Dorsolateral prefrontal cortex (tissue), 122 donors: ENCODE measurements at places on chromosomes 16 and 17.

DNA sequence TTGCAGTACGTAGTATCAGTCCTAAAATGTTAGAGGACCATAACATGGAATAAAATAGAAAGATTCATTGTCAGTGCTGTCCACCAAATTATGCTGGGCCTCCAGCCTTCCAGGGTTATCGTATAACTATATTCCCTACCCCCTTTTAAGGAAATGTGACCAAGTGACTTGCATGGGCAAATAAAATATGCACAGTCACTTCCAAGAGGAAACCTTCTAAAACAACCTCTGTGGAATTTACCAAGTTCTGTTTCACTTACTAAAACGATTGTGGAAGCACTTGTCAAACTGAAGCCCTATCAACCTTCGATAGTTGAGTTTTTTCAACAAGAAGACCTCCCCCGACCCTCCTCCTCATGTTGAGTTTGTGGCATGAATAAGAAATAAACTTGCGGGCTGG lies 345.4 kb upstream of the C16orf82 start:
- no peak for DNase-seq

DNA sequence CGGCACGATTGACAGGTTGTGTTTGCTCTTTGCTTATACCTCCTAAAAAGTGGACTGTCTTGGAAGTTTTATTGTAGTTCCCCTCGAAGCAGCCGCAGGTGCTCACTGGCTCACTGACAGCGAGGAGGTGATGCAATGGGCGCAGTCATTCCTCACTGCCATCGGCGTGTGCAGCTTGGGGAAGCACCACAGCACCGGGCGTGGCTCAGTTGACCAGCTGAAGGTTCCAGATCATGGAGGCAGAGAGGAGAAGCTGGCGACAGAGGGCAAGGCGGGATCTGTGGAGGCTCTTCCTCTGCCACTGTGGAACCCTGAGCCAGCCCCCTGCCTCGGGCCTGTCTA lies 72.1 kb upstream of the TNRC6C start:
- no peak for DNase-seq

DNA sequence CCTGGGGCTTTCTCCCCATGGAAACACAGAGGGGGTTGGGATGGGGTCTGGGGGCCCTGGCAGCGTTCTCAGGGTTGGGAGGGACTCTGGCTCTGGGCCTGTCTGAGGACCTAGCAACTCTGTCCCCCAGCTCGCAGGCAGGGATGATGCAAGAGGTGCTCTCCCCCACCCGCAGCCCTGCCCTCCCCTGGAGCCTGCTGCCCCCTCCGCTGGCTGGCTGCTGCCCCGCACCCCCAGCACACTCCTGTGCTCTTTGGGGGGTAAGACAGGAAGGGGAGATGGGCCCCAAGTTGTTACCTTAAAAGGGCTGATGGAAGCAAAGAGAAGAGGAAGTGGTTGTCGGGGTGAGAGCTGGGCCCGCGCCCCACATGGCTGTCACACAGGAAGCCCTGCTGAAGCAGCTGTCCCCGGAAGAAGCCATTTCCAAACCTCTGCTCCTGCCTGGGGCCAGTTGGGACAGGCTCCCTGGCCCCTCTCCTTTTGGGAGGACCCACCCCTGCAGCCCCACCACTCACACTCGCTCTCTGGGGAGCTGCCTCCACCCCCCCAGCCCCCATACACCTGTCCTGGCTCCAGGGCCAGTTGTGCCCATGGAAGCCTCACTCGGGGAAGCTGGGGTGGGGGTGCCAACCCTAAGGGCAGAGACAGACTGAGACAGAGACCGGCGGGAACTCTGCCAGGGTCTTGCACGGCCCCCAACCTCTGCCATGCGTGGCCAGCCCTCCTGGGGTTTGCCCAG lies 2.5 kb downstream of the CORO1A start:
- no peak for DNase-seq

GRCh38 chr16:76478105-76478504 lies 200.9 kb downstream of the CNTNAP4 start:
- no peak for DNase-seq

DNA sequence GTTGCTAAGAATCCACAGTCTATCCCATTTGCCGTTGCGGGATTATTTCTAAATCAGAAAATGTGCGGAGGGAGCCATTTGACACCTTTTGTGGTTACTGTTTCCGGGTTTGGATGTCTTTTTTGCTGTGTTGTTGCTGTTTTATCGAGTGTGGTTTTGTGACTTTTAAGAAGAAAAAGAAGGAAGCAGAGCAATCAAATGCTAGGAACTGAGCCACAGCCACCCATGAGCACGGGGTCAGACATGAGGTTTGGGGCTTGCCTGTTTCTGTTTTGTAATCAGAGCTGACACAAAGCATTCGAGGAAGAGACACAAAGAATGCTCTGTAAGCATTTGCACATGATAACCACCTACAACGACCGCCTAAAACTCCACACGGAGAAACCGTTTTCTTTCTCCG lies 53.1 kb upstream of the CHMP6 start:
- no peak for DNase-seq

DNA sequence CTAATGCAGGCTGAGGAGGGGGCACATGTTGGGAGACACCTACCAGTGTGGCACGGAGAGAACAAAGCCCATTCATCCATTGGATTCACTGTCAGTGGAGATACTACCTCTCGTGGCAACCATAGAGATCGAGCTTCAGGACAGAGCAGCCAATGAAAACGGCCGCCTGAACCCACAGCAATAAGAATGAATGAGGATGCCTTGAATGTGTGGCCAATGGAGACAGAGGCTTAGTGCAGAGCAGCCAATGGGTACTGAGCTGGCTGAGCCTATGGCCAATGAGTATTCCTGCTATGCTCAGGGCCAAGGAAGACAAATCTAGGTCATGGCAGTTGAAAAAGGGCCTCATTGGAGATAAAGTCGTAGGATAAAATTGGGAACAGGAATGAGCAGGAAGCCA lies 10.9 kb downstream of the ARHGEF15 start:
- no peak for DNase-seq
